ENCODE measurements at places on chromosomes 6 and 20.

DNA sequence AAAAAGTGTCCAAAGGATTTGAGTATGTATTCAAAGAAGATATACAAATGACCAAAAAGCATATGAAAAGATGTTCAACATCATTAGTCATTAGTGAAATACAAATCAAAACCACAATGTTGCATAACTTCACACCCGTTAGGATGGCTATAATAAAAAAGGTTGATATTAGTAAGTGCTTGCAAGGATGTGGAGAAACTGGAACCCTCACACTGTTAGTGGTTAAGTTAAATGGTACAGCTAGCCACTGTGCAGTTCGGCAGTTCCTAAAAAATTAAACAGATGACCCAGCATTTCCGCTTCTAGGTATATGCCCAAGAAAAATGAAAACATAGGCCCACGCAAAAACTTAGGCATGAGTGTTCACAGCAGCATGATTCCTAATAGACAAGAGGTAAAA lies 38.6 kb downstream of the IBTK start:
- no peak for DNase-seq

- no peak for DNase-seq
These were observed 274.3 kb downstream of the CD109 start for GRCh38 chr6:73969971-73970970.

- peak; percentile 66 for DNase-seq
These were observed 1.1 kb downstream of the NFATC2 start for GRCh38 chr20:51541189-51542032.

GRCh38 chr20:45867819-45868176 lies 10.4 kb downstream of the ZSWIM3 start:
- no peak for DNase-seq

DNA sequence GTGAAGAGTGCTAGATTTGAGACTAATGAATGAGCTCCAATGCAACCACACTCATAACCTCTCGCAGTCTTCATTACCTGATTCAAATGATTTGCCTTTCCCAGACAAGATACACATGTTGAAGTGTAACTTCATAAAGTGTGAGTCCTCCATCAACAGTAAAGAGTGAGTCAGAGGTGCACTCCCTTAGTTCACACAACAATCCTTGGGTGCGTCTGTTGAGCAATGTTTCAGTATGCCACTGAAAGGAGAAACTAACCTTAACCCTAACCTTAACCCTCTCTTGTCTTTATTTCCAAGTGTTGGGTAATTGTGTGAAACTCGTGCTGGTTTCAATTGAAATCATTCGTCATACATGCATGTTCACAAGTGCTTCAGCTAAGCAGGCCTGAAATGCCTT lies 21.0 kb upstream of the RIN2 start:
- DNase-seq = no peak

DNA sequence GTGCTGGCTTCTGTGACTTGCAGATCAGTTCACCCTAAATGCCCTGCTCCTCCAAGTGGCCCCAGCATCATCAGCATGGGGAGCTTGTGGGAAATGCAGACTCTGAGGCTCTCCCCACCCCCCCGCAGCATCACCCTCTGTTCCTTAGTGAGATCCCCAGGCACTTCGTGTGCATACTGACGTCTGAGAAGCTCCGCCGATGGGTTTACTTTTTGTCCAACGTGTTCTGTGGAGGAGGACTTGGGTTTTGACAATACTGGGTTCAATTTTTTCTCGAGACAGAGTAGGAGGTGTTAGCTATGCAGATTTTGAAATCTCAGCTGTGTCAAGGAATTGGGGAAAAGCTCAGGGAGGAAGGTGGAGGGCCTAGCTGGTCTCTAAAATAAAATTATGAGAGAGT lies 38.3 kb upstream of the ZNF831 start:
- DNase-seq = no peak

- no peak for DNase-seq
These were observed 44.2 kb upstream of the SUPT3H start for GRCh38 chr6:45421709-45422502.

DNA sequence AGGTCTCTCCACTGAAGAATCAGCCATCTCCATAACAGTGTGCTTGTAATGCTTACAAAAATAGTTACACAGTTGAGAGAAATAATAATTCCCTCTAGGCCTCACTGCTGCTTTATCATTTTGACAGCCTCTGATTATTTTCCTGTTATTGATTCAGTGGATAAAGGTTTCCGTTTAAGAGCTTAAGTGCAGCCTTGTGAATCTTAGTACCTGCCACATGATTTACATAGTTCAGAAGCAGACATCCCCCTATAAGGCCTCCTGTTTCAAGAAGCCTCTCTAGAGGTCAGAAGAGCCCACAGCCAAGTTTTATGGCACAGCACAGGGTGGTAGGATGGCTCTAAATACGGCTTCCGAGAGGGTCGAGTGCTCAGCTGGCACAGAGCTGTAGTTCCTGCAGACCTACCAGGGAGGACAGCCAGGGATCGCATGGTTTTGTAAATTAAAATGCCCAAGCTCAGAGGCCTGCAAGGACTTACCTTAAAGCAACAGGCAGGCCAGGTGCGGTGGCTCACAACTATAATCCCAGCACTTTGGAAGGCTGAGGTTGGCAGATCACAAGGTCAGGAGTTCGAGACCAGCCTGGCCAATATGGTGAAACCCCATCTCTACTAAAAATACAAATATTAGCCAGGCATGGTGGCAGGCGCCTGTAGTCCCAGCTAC lies 17.6 kb upstream of the PYGB start:
- no peak for DNase-seq

DNA sequence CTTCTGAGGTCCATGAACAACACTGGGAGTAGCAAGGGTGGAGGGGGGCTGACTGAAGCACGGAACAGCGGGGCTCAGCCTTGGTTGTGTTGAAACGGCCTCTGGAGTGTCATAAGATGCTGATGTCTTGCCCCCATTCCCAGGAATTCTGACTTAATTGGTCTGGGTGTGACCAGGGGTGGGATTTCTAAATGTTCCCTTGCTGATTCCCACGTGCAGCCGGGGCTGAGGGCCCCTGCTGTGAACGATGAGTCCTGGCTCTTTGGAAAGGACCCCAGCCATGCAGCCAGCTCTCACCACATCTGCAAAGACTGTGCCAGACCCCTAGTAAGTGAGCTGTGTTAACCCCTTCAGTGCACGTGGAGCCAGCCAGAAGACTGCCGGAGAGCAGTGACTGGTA lies 28.6 kb upstream of the FAM50B start:
- DNase-seq = no peak

- no peak for DNase-seq
These were observed 387.8 kb upstream of the GJE1 start for GRCh38 chr6:141744971-141745370.

GRCh38 chr20:63290677-63291472 lies 2.1 kb upstream of the COL20A1 start:
- DNase-seq = peak; percentile 61

- no peak for DNase-seq
These were observed 117.8 kb downstream of the IPCEF1 start for GRCh38 chr6:154238831-154239230.

DNA sequence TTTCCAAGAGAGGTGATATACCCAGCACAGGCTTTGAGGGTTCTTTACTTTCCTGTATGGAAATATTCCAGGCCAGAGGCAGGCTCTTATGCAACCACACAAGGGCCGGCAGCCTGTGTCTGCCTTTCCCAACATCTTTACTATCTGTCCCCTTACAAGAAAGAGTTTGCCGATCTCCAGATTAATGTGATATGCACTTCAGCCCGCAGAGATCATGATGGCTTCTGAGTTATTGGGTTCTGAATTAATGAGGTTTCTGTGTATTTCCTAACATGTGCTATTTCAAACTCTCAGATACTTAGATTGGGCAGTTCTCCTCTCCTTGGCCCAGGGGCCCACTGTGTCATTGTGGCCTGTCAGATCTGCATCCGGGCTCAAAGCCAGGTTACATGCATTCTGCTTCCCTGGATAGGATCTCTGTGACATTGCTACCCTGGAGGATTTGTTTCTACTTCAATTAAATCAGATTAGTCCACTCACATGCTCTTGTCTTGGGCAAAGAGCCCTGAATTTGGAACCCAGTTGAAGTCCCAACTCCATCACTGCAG lies 56.6 kb downstream of the TGM2 start:
- DNase-seq = no peak

GRCh38 chr20:52953020-52953419 lies 19.1 kb upstream of the TSHZ2 start:
- DNase-seq = no peak

DNA sequence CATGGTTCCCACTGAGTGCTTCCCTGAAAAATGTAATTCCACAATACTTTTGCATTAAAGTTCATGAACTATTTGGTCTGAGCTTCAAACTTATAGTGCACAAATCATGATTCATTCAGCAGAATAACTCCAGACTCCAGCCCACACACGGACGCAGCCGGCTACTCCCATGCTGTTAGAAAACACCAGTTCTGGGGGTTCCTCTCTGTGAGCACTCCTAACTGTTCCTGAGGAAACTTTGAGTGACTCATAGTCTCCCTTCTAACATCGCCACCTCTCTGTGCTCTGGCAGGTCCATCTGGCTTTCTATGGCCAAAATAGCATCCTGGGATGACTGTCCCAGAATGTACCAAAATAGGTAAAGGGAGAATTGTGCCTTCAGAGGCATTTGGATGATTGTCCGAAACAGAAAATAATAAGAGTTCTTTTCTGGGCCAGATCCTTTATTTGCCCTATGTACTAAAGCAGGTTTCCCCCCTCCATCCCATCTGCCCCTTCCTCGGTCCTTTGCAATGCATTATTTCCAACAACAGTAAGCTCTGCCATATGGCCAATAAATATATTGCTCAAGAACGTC lies 32.3 kb upstream of the LY86 start:
- no peak for DNase-seq

DNA sequence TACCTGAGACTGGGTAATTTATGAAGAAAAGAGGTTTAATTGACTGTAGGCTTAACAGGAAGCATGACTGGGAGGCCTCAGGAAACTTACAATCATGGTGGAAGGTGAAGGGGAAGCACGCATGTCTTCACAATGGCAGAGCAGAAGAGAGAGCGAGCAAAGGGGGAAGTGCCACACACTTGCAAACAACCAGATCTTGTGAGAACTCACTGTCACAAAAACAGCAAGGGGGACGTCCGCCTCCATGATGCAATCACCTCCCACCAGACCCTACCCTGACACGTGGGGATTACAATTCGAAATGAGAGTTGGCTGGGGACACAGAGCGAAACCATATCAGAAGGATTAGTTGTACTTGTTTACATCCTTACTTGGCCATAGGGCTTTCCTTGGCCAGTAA lies 49.7 kb downstream of the FIG4 start:
- DNase-seq = no peak

- DNase-seq = no peak
These were observed 31.2 kb downstream of the ATP9A start for GRCh38 chr20:51736947-51737346.

DNA sequence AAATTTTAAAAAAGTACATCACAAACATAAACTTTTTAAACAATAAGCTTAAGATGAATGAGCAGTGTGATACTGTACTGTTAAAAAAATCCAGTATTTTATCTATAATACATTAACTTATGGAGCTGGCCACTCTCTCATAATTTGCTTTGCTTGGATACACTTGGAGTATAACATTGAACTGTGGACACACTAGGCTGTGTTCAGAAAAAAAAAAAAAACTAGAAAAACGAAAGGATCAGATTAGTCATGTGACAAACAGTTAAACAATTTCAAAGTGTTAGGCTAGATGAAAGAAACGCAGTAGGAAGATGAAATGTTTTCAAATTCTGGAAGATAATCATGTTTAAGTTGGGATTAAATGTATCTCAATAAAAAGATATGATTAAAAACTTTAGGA lies 220.0 kb downstream of the GRIK2 start:
- no peak for DNase-seq

- DNase-seq = no peak
These were observed 234.4 kb downstream of the SMOC2 start for GRCh38 chr6:168675375-168675774.

- no peak for DNase-seq
These were observed 60.8 kb downstream of the TGM2 start for GRCh38 chr20:38104285-38104684.

DNA sequence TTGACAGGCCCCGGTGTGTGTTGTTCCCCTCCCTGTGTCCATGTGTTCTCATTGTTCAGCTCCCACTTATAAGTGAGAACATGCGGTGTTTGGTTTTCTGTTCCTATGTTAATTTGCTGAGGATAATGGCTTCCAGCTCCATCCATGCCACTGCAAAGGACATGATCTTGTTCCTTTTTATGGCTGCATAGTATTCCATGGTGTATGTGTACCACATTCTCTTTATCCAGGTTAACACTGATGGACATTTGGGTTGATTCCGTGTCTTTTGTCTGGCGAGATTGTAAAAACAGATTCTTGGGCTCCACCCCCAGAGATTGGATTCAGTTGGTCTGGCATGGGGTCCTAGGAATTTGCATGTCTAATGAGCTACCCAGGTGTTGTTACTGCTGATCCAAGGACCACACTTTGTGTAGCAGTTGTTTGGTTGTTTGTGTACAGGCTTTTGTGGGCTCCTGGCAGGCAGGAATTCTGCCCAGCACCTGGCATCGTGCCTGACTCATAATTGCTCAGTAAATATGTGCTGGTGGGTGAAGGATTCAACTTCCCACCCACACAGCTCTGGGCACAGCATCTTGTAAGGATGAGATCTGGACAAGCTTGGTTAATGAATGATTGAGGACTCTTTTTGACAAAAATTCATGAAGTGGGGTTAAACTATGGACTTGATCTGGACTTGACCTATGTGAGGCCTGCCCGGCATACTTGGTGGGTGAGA lies 5.2 kb downstream of the TOX2 start:
- DNase-seq = no peak

DNA sequence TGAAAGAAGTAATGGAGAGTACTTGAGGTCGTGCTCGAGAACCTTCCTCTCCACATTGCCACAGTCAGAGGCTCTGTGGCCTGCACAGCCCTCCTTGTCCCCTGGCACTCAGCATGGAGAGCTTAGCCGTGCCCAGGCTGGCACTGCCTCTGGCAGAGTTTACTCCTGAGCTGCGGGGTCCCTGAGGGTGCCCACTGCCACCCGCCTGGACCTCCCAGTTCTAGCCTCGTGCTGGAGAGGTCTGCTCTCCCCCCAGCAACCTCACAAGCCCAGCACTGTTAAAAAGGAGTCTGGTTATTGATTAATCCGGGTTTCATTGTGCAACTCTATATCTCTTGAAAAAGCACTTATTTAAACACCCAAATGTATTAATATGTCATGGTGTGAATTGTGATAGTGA lies 226.8 kb downstream of the TMEM242 start:
- no peak for DNase-seq

DNA sequence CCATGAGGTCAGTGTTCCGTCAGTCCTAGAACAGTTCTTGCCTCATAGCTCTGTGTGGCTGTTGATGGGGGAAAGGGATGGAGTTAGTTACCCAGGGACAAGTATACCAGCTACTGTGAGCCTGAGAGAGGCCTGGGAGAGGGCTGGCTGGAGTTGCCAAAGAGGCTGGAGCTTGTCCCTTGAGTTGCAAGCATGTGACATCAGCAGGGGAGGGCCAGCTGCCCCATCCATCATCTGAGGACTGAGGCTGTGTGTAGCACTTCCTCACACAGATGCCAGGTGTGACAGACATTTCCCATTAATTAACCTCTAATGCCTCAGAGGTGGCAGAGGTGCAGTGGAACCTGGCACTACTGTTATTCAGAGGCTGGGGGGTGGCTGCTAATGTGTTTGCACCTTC lies 131.6 kb downstream of the PHACTR3 start:
- no peak for DNase-seq

Measured in GM06990 (cell line).